ENCODE measurements at places on chromosomes 2 and 18.

- no peak for DNase-seq
These were observed 258.1 kb downstream of the GBX2 start for GRCh38 chr2:235910067-235910466.

- DNase-seq: no peak
These were observed 172.0 kb downstream of the SRBD1 start for GRCh38 chr2:45438872-45439665.

- no peak for DNase-seq
These were observed 1.9 kb downstream of the WDR12 start for GRCh38 chr2:202909394-202910192.

- no peak for DNase-seq
These were observed 111.6 kb upstream of the GCFC2 start for GRCh38 chr2:75822336-75822735.

DNA sequence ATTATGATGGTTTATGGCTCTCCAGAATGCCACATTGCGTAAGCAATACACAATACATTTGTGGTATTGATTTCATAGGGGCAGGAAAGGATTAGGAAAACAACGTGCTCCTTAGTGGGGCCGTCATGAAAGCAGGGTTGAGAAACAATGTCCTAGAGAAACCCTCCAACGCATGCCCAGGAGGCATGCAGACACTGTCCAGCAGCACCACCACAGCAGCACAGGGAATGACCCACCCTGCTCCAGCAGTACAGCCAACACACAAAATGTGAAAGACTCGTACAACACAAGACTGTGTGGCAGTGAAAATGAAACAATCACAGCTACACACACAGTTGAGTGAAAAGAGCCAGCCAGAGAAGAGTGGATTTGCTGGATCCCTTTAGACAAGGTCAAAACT is 66.3 kb downstream of the FAM168B start:
- DNase-seq: no peak

GRCh38 chr2:29066271-29066860 is 8.0 kb downstream of the PCARE start:
- no peak for DNase-seq

DNA sequence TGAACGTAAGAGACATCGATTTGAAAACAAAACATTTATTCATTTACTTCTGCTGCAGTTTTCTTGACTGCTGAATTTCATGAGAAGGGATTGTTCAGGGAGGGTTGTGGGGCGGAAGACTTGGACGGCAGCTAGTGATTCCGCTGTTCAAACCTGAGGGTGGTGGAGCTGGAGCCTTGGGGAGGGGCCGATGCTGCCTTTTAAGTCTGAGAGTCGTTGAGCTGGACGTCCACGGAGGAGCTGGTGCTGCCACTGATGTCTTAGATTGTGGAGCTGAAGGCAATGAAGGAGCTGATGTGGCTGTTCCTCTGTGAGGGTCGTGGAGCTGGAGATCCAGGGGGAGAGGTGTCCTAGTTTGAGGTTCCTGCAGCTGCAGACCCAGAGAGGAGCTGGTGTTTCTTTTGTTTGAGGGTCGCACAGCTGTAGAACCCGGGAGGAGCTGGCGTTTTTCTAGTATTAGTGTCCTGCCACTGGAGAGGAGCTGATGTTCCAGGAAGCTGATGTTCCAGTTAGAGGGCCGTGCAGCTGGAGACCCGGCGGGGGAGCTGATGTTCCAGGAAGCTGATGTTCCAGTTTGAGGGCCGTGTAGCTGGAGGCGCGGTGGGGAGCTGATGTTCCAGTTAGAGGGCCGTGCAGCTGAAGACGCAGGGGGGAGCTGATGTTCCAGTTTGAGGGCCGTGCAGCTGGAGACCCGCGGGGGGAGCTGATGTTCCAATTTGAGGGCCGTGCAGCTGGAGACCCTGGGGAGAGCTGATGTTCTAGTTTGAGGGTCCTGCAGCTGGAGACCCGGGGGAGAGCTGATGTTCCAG is 150.9 kb downstream of the RTP5 start:
- DNase-seq: no peak

DNA sequence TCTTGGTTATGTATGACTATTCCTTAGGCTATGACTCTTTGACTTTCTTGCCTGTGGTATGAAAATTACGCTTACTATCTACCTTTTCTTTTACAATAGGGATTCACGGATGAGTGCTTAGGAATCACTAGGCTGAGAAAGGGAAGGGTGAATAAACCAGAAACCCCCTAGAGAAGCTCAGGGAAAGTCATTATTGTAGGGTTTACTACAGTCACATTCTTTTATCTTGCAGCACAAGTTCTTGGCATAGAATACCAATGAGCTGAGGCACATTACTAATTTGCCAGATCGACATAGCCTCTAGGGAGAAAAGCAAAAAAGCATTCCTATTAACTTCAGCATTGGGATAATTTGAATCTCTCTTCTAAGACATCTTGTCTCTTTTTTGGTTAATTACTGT is 103.3 kb downstream of the ST6GAL2 start:
- DNase-seq: no peak

- DNase-seq: no peak
These were observed 98.1 kb downstream of the SMAD2 start for GRCh38 chr18:47832348-47832747.

DNA sequence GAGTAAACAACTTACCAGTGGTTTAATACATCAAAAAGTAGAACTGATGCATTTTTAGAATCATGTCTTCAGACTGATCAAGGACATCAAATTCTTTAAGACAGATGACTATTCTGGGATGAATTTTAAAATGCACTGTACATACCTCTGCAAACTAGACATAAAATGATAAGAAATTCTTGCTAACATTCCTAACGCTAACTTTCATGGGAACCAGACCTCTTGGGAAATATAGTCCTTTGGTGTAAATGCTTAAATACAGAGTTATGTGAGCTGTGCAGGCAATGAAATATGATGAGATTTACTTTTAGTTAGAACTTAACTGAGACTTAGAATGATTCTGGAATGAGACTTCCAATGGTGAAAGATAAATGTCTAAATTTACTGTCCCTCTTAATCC is 562.0 kb downstream of the NR4A2 start:
- DNase-seq: no peak

DNA sequence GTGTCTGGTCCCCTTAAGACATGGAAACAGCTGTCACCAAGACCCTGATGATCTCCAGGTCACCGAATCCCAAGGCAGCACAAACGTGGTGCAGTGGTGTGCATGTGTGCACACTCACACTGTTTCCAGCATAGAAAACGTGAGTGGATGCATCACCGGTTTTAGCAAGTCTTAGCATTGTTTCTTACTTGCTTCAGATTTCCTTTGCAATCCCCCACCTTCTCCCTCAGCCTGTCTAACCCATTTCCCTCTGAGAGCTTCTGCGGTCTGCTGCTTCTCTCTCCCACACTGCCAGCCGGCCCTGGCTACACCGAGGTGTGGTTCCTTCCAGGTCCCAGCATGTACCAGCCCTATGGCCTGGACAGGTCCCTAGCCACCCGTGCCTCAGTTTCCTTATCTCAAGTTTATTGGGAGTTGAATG is 343.4 kb upstream of the HS6ST1 start:
- no peak for DNase-seq

DNA sequence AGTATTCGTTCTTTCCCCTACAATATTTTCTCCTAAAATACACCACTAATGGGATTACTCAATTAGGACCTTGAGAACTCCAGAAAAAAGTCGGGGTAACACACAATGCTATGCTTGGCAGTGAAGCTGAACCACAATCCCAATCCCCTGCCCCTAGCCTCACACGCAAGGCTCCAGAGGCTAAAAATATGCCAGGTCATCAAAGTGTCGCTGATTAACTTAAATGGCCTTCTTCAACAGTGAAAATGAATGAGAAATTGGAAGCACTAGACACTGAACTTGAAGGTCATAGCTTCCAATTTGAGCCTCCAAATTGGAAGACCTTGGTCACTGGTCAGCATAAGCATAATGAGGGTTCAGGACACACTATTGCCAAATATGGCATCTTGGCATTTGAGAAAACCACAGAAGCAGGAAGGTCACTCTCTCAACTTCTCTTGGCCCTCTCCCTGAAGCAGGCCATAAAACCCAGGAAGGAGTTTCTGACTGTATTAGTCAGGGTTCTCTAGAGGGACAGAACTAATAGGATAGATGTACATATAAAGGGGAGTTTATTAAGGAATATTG is 86.0 kb upstream of the SATB2 start:
- DNase-seq: no peak

DNA sequence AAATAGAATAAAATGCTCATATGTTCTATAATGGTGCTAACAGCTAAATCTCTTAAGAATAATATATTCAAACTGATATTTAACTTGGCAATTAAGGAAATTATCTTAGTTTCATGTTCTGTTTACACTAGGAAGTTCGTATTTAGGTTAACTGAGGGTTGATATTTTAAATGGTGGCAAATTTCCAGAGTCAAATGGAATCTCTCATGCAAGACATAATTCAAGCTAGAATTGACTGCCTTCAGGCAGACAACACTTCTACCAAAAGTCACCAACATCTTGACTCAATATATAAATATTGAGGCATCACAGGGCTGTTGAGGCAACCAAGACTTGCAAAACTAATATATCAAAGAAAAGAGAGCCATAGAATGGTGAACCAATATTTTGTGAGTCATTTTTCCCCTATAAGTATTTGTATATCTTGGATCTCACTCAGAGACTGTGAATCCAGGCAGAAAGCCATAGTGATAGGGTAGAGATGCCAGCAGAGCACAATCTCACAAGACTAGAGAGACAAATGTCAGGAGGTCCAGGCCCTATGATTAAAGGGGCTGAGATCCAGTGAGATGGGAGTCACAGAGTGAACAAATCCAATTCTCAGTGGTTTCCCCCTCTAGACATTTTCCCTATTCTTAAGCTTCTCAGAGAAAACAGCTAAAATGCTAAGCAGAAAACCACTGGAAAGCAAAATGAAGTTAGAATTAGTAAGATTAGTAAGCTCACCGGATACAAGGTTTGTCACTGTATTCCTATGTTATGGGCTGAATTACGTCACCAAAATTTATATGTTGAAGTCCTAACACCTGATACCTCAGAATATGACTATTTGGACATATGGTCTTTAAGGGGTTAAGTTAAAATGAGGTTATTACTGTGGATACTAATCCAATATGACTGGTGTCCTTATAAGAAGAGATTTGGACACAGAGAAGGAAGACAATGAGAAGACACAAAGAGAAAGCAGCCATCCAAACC is 358.2 kb upstream of the UBE2E3 start:
- no peak for DNase-seq

DNA sequence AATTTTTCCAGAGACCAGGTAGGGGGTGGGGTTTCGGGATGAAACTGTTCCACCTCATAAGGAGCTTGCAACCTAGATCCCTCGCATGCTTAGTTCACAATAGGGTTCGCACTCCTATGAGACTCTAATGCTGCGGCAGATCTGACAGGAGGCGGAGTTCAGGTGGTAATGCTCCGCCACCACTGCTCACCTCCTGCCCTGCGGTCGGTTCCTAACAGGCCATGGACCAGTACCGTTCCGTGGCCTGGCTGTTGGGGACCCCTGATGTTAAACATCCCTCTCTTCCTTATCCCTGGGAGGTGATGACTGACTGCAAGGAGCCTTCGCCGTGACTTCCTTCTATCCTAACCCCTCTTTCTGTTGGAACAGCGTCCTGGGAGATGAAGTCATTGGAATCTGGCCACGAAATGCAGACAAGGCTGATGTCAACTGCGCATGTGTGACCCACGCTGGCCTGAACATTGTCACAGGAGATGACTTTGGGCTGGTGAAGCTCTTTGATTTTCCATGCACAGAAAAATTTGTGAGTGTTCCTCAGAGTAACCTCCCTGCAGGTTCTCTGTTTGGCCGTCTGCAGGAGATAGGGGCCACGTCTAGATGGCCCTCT is 82.4 kb downstream of the RTN4 start:
- DNase-seq: no peak

DNA sequence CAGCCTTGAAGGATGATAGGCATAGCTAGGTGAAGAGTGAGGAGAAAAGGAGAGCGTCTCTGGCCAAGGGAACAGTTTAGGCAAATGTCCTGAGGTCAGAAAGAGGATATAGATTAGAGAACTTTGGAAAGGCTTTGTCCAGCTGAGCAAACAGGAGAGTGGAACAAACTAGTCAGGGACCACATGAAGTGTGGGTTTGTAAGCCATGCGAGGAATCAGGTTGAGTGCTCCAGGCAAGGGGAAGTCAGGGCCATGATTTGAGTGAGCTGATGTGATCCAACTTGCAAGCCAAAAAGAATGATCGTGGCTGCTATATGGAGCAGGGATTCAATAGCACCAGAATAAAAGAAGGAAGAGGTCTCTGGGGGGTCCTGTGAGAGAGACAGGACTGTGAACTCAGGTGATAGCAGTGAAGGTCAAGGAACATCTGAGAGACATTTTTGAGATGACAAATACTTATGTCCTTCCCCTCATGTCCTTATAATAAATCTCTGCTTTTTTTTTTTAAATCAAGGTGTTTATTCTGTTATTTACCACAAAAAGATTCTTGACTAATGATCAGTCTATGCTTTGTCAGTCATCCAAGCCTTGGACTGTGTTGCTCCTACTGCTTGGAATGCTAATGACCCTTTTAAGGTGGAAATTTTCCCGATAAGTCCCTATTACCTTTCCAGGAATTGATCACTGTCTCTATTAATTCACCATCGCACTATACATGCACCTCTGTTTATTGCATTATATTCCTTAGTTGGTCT is 472.6 kb downstream of the TXNL1 start:
- DNase-seq: no peak

DNA sequence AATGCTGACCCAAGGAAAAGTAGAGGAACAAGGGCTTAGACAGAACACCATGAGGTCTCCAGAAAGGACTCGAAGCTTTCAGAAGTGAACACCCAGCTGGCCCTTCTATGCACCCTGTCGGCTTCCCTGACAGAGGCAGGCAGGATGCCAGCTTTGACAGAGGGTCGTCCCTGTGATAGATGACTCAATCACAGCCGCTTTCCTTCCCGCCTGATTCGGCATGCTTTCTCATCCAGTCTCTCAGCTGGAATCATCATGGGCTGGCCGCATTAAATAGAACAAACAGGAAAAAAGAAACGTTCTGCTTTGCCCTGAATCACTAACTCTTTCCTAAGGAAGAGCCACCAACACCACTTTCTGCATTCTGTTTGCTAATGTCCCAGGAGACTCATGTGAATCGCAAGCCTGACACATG is 140.3 kb upstream of the RAB12 start:
- no peak for DNase-seq

DNA sequence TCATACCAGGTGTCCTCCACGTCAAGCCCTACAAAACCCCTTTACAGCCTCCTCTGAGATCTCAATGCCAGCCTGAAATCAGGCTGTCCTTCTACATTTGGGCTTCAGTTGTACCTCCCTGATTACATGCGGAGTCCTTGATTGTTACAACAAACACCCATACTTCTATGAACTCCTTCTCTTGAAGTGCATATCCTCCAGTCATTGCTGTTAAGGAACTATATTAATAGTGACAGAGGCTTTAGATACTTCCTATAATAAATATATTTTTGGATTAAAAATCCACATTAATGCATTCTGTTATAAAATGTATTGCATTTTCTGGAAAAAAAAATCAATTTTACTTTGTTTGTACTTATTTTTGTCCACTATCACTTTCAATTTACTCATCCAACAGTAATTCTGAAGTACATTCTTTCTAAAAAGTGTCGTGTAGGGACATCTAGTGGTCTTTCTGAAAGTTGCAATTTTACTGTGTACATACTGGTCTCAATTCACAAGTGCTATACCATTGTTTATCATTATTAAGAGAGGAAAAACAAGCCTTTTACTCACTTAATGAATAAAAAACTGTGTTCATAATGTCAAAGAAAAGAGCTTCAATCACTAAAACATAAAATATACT is 316.4 kb downstream of the DSEL start:
- DNase-seq: no peak

- DNase-seq: no peak
These were observed 13.0 kb downstream of the POLR2D start for GRCh38 chr2:127844973-127845372.

- DNase-seq: no peak
These were observed 28.5 kb downstream of the PIKFYVE start for GRCh38 chr2:208294482-208295024.

GRCh38 chr18:34767601-34768027 is 57.5 kb downstream of the DTNA start:
- no peak for DNase-seq

All from activated naive CD8-positive, alpha-beta T cell treated with anti-CD3 and anti-CD28 coated beads, Interleukin-2, amount 10 ng/mL, durations not matched to agents 7 days and 5 days (primary cell).